ENCODE measurements at places on chromosomes 16 and 17.

- no peak for DNase-seq
Observed at GRCh38 chr17:62628831-62629555, 1.5 kb downstream of the MRC2 start.

- no peak for DNase-seq
Observed at GRCh38 chr16:54242199-54242598, 44.4 kb downstream of the IRX3 start.

- DNase-seq: no peak
Observed at GRCh38 chr17:13437966-13438779, 163.6 kb downstream of the HS3ST3A1 start.

GRCh38 chr17:37744961-37745800 is at the start of gene HNF1B:
Gene HNF1B, minus strand, starts transcription at chr17:37745059. Its CDS starts 175 bp downstream, at chr17:37744884.
- no peak for DNase-seq

- no peak for DNase-seq
Observed at GRCh38 chr16:74713325-74713724, 12.7 kb upstream of the MLKL start.

DNA sequence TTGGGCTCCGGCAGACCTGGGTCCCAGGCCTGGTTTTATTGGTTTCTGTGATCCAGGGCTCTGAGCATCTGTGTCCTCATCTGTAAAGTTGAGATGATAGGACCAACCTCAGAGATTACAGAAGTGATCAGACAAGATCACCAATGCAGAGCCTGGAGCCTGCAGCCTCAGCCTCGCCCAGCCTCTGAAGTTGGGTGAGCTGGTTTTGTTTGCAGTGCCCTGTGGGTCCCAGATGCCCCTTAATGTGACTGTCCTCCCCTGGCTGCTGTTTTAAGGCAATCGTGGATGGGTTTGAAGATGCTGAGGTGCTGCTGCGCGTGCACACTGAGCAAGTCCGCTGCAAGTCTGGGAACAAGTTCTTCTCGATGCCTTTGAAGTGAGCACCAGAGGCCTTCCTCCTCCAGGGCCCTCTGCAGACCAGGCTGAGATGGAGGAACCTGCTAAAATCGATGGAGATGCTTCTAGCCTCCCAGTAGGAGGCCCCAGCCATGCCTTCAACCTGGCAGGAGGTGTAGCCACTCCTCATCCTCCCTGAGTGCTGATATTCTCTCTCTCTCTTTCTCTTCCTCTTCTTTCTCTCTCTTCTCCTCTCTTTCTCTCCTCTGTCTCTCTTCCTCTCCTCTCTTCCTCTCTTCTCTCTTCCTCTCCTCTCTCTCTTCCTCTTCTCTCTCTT is 5.6 kb upstream of the MMP15 start:
- no peak for DNase-seq

DNA sequence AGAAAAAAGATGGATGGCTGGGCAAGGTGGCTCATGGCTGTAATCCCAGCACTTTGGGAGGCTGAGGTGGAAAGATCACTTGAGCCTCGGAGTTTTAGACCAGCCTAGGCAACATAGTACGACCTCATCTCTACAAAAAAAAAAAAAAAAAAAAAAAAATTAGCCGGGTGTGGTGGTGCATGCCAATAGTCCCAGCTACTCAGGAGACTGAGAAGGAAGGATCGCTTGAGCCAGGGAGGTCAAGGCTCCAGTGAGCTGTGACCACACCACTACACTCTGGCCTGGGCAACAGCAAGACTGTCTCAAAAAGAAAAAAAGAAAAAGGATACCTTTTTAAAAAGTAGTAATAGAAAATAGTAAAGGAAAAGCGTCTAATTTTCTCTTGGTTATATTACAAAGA is 20.7 kb downstream of the ZNF652 start:
- no peak for DNase-seq

DNA sequence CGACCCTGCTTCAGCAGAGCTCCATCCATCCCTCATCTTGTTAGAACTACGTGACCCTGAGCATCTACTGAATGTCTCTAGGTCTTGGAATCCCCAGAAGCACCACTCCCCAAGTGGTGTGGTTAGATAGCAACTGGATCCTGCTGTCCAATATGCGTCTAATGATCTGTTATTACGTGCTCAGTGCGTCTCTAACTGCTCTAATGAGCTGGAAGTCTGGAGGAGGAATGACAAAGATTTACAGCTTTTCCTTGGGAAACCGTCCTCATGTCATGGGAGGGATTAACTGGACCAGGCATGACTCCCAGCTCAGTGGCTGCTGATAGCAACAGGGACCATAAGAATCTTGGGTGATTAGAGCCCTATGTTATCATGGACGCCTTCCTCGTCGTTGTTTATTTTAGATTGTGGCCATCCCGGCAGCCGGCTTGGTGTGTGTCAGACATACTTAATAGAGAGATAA is 150.9 kb downstream of the HS3ST3B1 start:
- DNase-seq: no peak

- no peak for DNase-seq
Observed at GRCh38 chr16:79093554-79093967, 507.0 kb downstream of the MAF start.

DNA sequence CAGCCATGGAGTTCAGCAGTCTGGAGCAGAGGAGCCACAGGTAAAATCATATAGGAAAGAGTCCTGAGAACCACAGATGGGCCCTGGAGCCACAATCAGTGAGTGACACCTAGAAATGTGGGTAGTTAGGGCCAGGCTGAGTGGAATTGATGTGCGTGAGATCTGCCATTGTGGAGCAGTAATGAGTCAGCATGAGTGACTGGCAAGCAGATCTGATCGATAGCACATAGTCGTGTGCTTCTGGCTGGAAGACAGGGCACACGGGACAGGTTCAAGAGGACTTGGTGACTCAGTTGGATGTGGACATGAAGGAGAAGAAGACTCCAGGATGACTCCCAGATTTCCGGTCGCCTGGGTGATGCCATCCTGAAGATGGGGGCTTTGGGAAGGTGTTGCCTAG is 12.3 kb downstream of the ADORA2B start:
- no peak for DNase-seq

DNA sequence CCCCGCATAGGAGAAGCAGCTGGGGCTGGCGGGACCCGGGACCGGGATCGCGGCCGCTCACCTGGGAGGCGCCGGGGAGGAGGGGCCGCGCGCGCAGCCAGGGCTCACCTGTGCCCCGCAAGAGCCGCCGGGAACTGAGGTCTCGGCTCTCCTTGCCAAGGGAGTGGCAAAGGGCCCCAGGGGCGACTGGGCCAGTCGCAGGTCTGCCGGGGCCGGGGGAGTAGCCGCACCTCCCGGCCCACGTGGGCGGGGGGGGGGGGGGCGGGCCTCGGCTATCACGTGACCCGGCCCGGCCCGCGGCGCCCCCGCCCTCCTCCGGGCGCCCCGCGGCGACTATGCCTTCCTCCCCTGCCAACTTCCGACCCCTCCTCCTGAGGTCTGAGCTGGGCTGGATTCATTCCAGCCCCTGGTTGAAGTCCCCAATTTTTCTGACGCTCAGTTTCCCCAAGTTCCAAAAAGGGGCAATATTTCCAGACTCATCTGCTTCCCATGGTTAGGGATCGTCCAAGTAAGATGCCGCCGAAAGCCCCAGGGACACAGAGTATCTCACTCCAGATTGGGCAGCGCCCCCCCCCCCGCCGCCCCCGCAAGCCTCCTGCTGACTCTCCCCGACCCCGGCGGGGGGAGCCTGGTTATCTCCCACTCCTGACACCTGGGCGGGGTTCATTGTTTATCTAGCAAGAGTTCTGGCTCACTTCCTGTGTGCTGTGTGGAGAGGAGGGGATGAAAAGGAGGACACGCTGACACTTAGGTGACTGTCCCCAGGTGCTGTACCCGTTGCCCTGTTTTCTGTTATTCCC is at the start of gene TMC6:
TMC6 (minus strand) TSS at position 205 of the 800 bp plus-strand sequence. CDS start 1,923 bp downstream, outside the sequence.
- DNase-seq: no peak

DNA sequence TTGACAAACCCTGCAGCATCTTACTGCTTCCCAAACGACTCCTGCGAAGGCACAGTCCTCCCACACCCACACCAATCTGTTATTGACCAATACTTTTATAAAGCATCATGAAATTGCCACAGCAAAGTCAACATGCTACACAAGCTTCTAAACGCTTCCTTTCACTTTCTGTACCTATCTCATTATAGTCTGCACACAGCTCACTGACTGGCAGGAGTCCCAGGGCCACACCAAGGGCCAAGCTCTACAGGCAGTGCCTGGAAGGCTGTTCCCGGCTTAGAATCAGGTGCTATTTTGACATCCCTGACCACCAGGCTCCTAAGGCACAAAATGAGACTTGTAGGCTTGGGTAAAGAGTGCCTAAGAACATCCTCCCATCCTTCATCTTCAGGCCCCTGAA is 39.5 kb downstream of the USP7 start:
- DNase-seq: no peak

DNA sequence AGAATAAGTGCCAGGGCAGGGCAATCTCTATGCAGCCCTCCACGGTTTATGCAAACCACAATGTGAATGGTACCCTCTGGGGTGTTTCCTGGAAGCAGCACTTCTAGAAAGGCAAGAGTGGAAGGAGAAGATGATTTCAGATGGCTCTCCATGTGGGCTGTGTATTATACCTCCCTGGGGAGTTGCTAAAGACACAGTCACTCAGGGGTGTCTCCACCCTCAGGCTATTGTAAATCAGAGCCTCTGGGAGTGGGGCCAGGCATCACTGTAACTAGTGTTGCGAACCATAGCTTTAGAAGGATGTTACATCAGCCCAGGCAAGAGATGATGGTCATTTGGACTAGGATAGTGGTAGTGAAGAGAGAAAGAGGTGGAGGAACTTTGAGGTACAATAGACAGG is 83.3 kb upstream of the ZKSCAN2 start:
- no peak for DNase-seq

DNA sequence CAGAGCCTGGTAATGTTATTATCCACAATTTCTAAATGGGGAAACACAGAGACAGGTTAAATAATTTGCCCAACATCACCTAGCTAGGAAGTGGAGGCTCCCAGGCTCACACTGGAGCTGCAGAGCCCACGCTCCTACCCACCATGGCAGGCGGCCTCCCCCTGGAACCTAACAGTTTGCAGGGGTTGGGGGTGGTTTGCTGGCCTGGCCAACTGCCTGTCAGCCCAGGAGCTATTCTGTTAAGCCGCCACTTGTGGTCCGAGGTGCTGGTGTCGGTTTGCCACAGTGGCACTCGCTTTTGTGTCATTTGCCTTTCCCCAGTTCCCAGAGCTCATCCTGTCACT is 3.6 kb downstream of the PRCD start:
- DNase-seq: no peak

DNA sequence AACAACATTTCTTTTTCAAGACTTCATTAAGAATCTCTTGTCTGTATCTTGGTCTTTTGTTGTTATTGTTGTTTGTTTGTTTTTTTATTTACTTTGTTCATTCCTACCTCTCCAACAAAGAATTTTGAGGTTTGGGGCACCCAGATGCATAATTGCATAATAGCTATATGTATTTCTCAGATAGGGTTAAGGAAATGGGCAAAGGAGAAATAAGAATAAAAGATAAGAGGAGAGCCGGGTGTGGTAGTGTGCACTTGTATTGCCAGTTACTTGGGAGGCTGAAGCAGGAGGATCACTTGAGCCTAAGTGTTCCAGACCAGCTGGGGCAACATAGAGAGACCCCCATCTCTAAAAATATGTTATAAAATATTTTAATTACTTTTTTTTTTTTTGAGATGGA is 30.5 kb downstream of the CDH1 start:
- no peak for DNase-seq

GRCh38 chr16:4214215-4214621 is 27.7 kb downstream of the SRL start:
- peak; percentile 84 for DNase-seq

DNA sequence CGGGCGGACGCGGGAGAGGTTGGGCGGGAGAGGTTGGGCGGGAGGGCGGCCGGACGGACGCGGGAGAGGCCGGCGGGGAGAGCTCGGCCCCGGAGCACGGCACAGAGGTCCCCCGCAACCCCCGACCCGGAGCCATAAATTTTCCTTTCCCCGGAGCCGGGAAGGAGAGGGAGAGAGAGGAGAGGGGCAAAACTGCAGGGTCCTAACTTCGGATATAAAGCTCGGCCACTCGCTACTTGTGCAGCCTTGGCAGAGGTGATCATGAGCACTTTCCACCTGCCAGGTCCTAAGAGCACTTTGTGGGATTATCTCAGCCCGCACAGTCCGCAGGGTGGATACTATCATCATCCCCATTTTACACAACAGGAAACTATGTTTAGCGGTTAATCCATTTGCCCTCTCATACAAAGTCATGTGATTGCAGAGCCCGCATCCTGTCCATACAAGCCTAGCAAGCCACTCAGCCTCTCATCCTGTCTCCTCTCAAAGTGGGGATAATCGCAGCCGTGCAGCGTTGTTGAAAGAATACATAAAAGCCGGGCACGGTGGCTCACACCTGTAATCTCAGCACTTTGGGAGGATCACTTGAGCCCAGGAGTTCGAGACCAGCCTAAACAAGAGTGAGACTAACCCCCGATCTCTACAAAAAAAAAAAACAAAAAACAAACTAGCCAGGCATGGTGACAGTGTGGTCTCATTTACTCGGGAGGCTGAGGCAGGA is 780 bp upstream of the DCAKD start:
- DNase-seq: no peak

DNA sequence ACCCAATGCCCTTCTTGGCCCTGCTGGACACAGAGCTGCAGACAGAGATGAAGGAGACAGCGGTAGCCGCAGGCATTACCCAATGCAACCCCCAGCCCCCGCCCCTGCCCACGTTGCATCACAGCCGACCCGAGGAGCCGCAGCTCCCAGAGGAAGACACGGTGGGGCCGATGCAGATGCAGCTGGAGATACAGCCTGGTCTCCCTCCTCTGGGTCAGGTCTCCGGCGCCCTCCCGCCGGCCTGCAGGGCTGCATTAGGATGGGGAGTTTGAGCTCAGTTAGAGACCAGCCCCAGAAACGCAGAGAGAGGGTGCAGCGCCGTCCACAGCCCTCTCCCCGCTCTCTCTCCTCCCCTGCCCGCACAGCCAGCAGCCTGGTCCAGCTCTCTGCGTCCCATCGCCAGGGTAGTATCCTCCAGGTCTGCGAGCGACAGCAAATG is 19.4 kb upstream of the UBE2I start:
- DNase-seq: no peak

- no peak for DNase-seq
Observed at GRCh38 chr17:78897664-78898047, 5.3 kb downstream of the CEP295NL start.

GRCh38 chr16:89660146-89660545 is 2.5 kb downstream of the SPATA33 start:
- DNase-seq: no peak

GRCh38 chr16:52578007-52578828 is 31.3 kb upstream of the TOX3 start:
- DNase-seq: no peak

DNA sequence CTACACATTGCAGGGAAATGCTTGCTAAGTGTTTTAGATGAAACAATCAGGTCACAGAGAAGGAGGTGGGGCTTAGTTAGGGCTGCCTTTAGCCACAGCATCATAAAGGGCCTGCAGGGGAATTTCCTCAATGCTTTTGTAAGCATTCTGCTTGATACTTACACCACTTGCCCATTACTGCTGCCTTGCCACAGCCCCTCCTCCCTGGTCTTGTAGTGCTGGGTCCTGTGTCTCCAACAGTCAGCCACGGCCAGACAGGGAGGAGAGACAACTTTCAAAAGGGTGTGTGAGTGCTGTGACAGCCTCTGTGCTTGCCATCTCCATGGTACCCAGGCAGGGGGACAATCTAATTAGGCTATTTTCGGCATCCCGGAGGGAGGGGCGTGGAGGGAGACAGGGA is 111.2 kb downstream of the SHISA9 start:
- no peak for DNase-seq

Data from fibroblast of skin of left quadriceps (primary cell).